ENCODE measurements at places on chromosomes 4 and X.
A peak's percentile ranks its signal among the peaks of the same experiment; 100 is the strongest.

GRCh38 chrX:115968436-115969252, 201.9 kb upstream of the AGTR2 start:
- peak; percentile 19 for DNase-seq

DNA sequence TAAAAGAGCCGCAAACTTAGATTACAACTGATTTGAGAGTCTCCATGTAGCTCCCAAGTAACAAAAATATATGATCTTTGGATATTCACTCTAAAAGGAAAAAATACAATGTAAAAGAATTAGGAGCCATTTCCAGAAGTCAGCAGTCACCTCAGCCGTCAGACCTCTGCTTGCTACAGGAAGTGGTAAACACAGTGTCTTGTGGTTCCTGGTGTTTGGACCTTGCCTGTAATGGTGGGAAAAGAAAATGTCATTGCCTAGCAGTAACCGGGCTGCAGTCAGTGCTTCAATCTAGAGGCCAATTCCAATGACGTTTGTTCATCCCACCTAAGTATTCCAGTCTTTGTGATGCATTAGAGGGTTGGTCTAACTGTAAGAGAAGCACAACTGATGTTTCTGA, 28.9 kb upstream of the SMIM31 start:
- DNase-seq = no peak

DNA sequence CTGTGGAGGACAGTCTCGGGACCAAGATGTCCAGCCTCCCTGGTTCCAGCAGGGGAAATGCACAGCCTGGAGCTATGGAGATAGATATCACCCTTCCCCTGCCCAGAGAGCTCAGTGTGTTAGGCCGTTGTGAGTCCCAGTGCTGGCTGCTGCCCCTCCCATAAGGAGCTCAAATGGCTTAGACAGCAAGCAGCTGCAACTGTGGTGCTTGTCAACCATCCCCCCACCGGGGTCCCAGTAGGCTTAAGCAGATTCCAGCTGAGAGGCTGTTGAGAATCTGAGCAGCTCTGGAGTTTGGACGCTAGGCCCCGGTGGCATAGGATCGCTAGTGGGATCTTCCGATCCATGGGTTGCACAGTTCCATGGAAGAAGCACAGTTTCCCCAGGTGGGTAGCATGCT, 181.8 kb upstream of the POF1B start:
- DNase-seq = no peak

GRCh38 chr4:48187813-48188212, 53.8 kb upstream of the TXK start:
- no peak for DNase-seq

DNA sequence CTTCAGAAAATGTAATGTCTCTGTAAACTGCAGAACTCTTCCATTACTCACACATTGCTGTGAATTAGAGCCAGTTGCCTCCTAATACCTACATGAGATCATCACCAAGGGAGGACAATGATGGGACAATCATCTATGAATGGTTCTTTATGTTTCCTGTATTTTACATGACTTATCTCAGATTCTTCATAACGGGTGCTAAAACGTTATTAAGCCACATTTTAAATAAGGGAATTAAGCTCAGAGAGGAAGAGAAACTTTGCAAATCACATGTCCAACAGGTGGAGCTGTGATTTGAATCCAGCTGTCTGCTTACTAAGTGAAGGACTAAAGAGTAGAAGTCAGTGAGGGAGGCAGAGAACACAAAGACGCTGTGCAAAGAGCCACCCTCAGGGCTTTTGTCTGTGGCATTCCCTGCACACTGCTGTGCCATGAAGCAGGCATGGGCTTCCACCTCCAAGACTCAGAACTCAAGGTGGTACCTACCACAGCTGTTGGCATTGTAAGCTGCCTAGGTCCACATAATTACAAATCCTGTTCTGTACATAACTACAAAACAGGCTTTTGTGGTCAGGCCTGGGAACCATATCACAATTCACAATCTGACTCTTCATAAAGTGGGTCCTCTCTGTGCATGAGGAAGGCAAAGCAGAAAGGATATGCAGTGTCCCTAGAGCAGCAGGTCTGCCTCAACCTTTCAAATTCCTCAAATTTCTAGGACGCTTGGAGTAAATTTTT, 12.8 kb downstream of the TBC1D9 start:
- DNase-seq = no peak

DNA sequence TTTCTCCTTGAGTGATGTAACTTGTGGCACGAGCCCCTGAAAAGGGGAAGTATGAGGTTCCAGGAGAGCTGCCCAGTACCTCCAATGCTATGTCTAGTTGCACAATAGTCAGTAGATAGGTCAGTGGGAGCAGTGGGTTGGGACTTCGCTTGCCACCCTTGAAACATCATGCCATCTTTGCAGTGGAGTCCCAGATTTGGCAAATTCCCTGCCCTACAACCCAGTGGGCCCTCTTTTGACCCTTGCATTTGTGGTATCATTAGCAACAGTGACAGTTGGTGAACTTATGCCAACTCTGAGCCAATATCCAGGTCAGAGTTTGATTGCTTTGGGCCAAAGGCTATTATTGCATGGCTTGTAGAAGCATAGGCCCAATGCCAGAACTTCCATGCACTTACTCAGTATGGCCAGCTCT, 12.3 kb downstream of the FHL1 start:
- no peak for DNase-seq

DNA sequence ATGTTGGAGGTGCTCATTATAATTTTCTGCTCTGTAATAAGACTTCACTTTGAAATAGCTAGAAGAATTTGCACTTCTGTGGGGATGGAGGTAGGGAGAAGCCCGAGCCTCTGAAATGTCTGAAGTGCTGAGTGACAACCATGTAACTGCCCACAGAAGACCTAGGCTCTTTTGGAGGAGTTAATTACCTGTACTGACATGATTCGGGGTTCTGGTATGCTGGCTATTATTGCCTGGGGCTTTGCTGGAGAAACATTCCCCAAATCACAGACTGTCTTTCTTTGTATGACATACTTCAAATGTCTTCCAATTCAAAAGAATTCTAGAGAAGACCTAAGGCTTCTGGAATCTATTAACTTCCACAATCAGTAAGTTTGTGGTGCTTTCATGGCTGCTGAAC, 211.2 kb upstream of the POF1B start:
- DNase-seq = no peak

DNA sequence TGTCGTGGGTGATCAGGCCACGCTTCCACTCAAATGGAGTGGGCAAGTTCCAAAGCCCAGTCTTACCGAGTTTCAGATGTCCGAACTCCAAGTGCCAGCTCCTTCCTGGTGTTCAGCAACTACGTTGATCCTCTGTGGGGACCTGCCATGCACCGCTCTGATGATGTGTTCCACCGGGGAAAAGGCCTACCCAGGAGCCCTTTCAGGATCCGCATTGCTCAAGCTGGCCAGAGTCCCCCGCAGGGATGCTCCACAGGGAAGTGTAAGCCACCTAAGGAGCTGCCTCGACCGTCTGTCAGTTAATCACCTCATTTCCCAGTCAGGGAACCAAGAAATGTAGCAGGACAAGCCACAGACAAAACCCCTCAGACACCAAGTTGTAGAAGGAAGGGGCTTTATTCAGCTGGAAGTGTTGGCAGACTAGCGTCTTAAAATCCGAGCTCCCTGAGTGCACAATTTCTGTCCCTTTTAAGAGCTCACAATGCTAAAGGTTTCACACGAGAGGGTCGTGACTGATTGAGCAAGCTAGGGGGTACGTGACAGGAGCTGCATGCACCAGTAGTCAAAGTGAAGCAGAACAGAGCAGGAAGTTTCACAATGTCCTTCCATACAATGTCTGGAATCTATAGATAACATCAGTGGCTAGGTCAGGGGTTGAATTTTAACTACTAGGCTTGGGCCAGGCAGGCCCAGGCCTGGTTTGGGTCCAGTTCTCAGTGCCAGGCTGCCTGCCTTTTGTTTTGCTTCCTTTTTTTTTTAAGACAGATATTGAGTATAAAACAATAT, 126.2 kb upstream of the ZDHHC15 start:
- no peak for DNase-seq

- no peak for DNase-seq
These were observed 1347.3 kb downstream of the RPA4 start for GRCh38 chrX:98231003-98231402.

GRCh38 chr4:38007645-38008044, 47.4 kb downstream of the PTTG2 start:
- DNase-seq = no peak

DNA sequence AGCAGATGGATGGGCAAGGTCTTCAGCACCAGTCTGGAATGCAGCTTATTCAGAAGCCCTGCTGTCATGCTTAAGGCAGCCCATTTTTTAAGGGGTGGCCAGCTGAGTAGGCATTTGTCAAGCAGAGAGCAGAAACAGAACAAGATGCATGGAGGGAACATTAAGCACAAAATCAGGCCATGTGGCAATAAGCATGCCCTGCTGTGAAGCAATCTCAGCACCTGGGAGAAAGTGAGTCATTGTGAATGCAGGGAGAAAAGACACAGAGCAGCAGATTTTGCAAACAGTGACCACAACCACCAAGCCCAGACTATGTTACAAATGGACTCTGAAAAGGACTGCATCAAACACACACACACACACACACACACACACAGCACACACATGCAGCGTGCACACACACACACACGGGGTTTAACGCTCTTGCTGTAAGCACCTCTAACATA, 94.1 kb upstream of the GALNT7 start:
- no peak for DNase-seq
